ENCODE measurements at places on chromosomes 2 and 18.
A peak's percentile ranks its signal among the peaks of the same experiment; 100 is the strongest.

GRCh38 chr18:39751921-39752320, 2186.3 kb upstream of the CELF4 start:
- H3K27ac ChIP-seq = no peak overlapping the region
- no peaks in the 10 kb centered on the region for H3K4me1 ChIP-seq
- DNase-seq = no peak
- no peaks in the 10 kb centered on the region for H3K27me3 ChIP-seq
- H3K4me3 ChIP-seq = no peak overlapping the region

- peak overlapping the region; percentile 93 for H3K27ac ChIP-seq
- DNase-seq = no peak
- no peaks in the 10 kb centered on the region for H3K27me3 ChIP-seq
- peak overlapping the region; percentile 67 for H3K4me3 ChIP-seq
- H3K36me3 ChIP-seq = peaks cover 66% of the 10 kb centered on the region
These were observed 13.7 kb downstream of the ANKRD44 start for GRCh38 chr2:197296835-197297234.

DNA sequence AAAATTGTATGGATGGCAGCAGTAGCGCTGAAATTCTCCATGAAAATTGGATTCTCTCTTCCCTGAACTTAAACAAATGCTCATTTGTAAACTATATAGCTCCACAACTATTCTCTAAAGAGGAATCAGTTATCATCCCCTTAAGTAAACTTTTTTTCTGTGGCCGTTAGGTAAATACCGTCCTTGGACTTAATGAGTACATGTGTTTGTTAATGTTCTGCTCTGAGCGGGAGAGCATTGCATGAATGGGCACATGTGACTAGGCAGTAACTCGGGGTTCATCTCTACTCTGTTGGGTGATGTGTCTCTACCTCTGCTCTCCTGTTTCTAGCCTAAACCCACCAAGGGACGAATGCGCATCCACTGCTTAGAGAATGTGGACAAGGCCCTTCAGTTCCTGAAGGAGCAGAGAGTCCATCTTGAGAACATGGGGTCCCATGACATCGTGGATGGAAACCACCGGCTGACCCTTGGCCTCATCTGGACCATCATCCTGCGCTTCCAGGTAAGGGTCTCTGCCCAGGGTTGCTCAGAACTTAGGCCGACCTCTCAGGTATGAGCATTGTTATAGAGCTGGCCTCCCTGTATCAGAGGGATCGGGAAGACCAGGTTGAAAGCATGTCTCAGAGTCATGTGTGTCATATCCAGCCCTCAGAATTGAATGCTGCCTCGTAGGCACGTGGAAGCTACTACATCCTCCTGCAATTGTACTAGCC, 111.5 kb upstream of the EML6 start:
- no peak overlapping the region for H3K27ac ChIP-seq
- no peak for DNase-seq
- H3K27me3 ChIP-seq = no peaks in the 10 kb centered on the region
- H3K4me1 ChIP-seq = peaks cover 41% of the 10 kb centered on the region

GRCh38 chr2:20398956-20399567, 47.8 kb upstream of the RHOB start:
- no peak overlapping the region for H3K27ac ChIP-seq
- DNase-seq = no peak
- H3K4me1 ChIP-seq = no peaks in the 10 kb centered on the region
- no peaks in the 10 kb centered on the region for H3K36me3 ChIP-seq

GRCh38 chr2:156189584-156189983, 142.9 kb downstream of the NR4A2 start:
- no peaks in the 10 kb centered on the region for H3K36me3 ChIP-seq
- no peak overlapping the region for H3K4me3 ChIP-seq
- peaks cover 8% of the 10 kb centered on the region for H3K4me1 ChIP-seq
- DNase-seq = no peak

- H3K36me3 ChIP-seq = no peaks in the 10 kb centered on the region
- no peak for DNase-seq
- H3K4me3 ChIP-seq = no peak overlapping the region
- H3K27me3 ChIP-seq = no peaks in the 10 kb centered on the region
- no peak overlapping the region for H3K27ac ChIP-seq
These were observed 100.0 kb downstream of the ABCA12 start for GRCh38 chr2:215038421-215038820.

DNA sequence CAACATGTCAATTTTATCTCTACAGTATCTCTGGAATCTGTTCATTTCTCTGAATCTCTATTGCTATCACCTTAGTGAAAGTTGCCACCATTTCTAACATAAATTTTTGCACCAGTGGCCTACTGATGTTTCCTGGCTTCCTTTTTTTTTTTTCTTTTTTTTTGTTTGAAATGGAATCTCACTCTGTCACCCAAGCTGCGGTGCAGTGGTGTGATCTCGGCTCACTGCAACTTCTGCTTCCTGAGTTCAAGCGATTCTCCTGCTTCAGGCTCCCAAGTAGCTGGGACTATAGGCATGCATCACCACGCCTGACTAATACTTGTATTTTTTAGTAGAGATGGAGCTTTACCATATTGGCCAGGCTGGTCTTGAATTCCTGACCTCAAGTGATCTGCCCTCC, 35.1 kb downstream of the KCNJ13 start:
- no peaks in the 10 kb centered on the region for H3K4me1 ChIP-seq
- DNase-seq = no peak
- peaks cover 21% of the 10 kb centered on the region for H3K36me3 ChIP-seq

DNA sequence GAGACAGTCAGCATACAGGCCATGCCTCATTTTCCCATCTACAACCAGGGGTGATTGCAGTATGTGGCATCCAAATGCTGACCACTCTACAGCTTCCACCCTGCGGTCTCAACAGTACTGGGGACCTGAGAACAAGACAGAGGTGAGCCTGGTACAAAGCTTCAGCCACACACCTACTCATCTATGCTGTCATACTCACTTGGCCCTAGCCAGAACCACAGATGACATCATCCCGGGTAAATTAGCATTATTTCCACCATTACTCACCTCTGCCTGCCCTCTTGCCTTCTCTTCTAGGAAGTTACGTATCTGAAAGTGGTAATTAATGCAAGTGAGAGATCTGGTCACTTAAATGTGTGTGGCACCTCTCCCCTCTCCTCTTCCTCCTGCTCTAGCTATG, 208.2 kb upstream of the ARL4C start:
- H3K27me3 ChIP-seq = peaks cover 20% of the 10 kb centered on the region
- peak; percentile 20 for DNase-seq
- no peaks in the 10 kb centered on the region for H3K36me3 ChIP-seq
- peaks cover 7% of the 10 kb centered on the region for H3K4me1 ChIP-seq
- no peak overlapping the region for H3K27ac ChIP-seq
- H3K4me3 ChIP-seq = no peak overlapping the region

GRCh38 chr2:24392542-24393059, 32.3 kb upstream of the ITSN2 start:
- no peak for DNase-seq
- H3K4me1 ChIP-seq = no peaks in the 10 kb centered on the region
- no peaks in the 10 kb centered on the region for H3K36me3 ChIP-seq
- H3K27ac ChIP-seq = no peak overlapping the region
- no peak overlapping the region for H3K4me3 ChIP-seq

GRCh38 chr18:7334973-7335568, 104.2 kb downstream of the LRRC30 start:
- no peak overlapping the region for H3K27ac ChIP-seq
- H3K4me3 ChIP-seq = no peak overlapping the region

DNA sequence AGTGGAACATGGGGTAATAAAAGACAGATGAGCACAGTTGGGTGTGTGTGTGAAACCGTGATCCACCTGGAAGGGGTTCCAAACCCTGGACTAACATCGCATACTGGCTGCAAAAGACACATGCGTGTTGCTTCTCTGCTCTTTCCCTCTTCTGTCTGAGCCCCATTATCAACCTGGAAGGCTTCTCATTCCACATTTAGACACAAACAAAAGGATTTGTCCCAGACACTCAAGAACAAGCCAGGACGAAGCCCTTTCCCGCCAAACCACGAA, 7.0 kb upstream of the SP9 start:
- peaks cover 79% of the 10 kb centered on the region for H3K27me3 ChIP-seq
- no peak for DNase-seq
- peaks cover 29% of the 10 kb centered on the region for H3K4me1 ChIP-seq
- no peak overlapping the region for H3K27ac ChIP-seq
- no peaks in the 10 kb centered on the region for H3K36me3 ChIP-seq
- H3K4me3 ChIP-seq = no peak overlapping the region

- no peak overlapping the region for H3K27ac ChIP-seq
- no peak for DNase-seq
- H3K4me1 ChIP-seq = no peaks in the 10 kb centered on the region
These were observed 111.5 kb upstream of the SULT1C3 start for GRCh38 chr2:108128249-108128648.

GRCh38 chr2:240956171-240956934, 42.1 kb upstream of the SNED1 start:
- no peak overlapping the region for H3K4me3 ChIP-seq
- no peaks in the 10 kb centered on the region for H3K36me3 ChIP-seq
- no peak for DNase-seq
- H3K27ac ChIP-seq = no peak overlapping the region

DNA sequence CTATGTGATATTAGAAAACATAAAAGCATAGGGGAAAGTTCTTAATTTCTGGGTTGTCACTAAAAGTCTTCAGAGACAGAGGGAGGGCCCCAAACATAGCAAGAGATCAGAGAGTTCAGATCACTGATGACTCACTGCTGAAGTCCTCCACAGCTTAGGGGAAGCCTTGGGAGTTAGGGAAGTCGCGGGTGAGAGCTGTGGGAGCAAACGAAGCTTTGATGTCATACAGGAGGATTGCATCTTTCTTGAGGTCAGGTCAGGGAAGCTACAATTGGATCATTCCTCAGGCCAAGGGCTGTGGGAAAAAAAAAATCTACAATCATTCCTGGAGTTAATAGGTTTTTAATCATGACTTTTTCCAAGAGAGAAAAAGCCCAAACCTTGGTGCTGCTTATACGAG, 96.2 kb downstream of the COPS8 start:
- peaks cover 17% of the 10 kb centered on the region for H3K27me3 ChIP-seq
- no peaks in the 10 kb centered on the region for H3K36me3 ChIP-seq
- H3K27ac ChIP-seq = no peak overlapping the region
- no peak overlapping the region for H3K4me3 ChIP-seq

DNA sequence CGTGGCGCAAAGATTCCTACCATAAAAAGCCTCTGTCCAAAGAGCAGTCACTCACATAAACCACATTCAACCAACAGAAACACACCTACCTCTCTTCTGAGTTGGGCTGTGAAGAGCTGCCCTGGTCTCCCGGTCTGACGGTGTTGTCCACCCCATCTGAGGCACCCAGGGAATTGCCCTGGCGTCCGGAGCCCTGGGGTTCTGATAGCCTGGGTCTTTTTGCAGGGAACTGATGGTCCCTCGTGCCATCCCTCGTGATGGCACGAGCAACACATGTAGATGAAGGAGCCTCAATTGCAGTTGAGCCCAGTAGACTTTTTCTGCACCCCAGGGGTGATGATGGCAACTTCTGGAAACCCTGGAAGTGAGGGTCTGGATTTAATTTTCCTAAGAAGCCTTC, 13.8 kb downstream of the HJURP start:
- DNase-seq = no peak
- peaks cover 89% of the 10 kb centered on the region for H3K36me3 ChIP-seq
- no peaks in the 10 kb centered on the region for H3K27me3 ChIP-seq
- no peak overlapping the region for H3K4me3 ChIP-seq

DNA sequence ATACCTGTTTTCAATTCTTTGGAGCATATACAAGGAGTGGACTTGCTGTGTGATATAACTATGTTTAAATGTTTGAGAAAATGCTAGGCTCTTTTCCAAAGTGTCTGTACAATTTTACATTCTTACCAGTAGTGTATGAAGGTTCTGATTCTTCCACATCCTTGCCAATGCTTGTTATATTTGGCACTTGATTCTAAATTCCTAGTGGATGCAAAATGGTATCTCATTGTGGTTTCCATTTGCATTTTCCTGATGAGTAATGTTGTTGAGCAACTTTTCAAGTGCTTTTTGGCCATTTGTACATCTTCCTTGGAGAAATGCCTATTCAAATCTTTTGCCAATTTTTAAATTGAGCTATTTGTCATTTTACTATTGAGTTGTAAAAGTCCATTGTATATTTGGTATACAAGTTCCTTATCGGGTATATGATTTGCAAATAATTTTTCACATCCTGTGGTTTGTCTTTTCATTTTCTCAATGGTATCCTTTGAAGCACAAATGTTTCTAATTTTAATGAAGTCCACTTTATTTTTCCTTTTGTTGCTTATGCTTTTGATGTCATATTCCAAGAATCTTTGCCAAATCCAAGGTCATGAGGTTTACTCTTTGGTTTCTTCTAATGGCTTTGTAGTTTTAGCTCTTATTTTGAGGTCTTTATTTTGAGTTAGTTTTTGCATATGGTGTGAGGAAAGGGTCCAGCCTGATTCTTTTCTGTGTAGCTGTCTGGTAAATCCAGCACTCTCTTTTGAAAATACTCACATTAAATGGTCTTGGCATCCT, 33.2 kb upstream of the CWC22 start:
- no peaks in the 10 kb centered on the region for H3K4me1 ChIP-seq
- peaks cover 37% of the 10 kb centered on the region for H3K27me3 ChIP-seq
- H3K27ac ChIP-seq = no peak overlapping the region
- H3K36me3 ChIP-seq = no peaks in the 10 kb centered on the region
- no peak overlapping the region for H3K4me3 ChIP-seq
- DNase-seq = no peak

DNA sequence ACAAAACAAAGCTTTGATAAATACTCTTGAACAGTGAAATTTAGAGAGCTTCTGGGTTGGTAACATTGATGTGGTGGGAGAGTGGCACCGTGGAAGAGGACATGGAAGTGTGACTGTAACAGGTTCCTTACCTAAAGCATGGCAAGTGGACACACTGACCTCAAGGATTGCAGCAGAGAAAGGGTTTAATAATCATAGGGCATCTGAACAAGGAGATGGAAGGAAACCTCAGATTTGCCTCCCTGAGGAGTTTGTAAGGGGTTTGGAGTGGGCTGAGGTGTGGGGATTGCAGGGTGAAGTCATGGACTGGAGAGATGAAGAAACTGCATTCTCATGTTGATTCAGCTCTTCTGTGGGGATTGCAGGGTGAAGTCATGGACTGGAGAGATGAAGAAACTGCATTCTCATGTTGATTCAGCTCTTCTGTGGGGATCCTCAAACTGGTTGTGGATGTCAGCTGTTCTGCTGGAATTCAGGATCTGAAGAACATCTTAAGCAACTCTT, 83.8 kb upstream of the TLK1 start:
- no peaks in the 10 kb centered on the region for H3K27me3 ChIP-seq
- peaks cover 4% of the 10 kb centered on the region for H3K36me3 ChIP-seq
- no peak overlapping the region for H3K4me3 ChIP-seq
- no peak for DNase-seq
- H3K4me1 ChIP-seq = peaks cover 40% of the 10 kb centered on the region
- no peak overlapping the region for H3K27ac ChIP-seq

GRCh38 chr2:70767079-70767698, 811 bp downstream of the ADD2 start:
- peak overlapping the region; percentile 84 for H3K4me3 ChIP-seq
- DNase-seq = peak; percentile 45
- H3K27ac ChIP-seq = peak overlapping the region; percentile 80
- no peaks in the 10 kb centered on the region for H3K36me3 ChIP-seq
- peaks cover 25% of the 10 kb centered on the region for H3K27me3 ChIP-seq

DNA sequence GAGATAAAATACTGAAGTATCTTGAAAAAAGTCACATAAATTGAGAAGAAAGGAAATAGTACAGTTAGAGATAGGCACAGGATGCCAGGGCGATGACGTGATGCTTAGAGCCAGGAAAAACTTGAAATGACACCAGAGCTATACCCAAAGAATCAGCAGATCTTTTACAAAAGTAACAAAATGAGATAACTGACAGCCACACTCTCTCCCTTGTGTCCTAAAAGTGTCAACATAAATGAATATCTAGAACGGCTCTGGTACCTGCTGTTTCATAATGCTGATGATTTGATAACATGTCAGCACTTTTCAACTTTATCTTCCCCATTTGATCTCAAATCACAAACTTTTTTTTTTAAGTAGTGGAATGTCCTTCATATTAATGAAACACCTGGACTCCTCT, 45.6 kb upstream of the ZC3H15 start:
- no peak overlapping the region for H3K4me3 ChIP-seq
- no peak overlapping the region for H3K27ac ChIP-seq
- DNase-seq = no peak
- H3K36me3 ChIP-seq = peaks cover 6% of the 10 kb centered on the region
